ENCODE measurements at places on chromosomes 1 and 21. TPM values are rescaled to one million over a fixed set of nuclear protein-coding genes. Genes with fewer than 3 reads are reported as not detected.

GRCh38 chr21:32392880-32393676 is at the start of gene URB1:
Gene URB1, minus strand, starts transcription at chr21:32393012. Its CDS starts 102 bp downstream, at chr21:32392910.
- DNase-seq, result peak; percentile 75

GRCh38 chr1:211738691-211739301 is 63.4 kb upstream of the NEK2 start:
- no peak for DNase-seq

GRCh38 chr1:25647863-25648262 is 31.3 kb downstream of the MAN1C1 start:
- DNase-seq, result no peak

TAS1R3 gene
- 0.64 TPM for total RNA-seq

- no peak for DNase-seq
These were observed 76.9 kb upstream of the NEK2 start for GRCh38 chr1:211752317-211752716.

PRKAA2 gene
- 4.9 TPM for total RNA-seq

CFHR3 gene
- total RNA-seq, result 0.86 TPM

DNA sequence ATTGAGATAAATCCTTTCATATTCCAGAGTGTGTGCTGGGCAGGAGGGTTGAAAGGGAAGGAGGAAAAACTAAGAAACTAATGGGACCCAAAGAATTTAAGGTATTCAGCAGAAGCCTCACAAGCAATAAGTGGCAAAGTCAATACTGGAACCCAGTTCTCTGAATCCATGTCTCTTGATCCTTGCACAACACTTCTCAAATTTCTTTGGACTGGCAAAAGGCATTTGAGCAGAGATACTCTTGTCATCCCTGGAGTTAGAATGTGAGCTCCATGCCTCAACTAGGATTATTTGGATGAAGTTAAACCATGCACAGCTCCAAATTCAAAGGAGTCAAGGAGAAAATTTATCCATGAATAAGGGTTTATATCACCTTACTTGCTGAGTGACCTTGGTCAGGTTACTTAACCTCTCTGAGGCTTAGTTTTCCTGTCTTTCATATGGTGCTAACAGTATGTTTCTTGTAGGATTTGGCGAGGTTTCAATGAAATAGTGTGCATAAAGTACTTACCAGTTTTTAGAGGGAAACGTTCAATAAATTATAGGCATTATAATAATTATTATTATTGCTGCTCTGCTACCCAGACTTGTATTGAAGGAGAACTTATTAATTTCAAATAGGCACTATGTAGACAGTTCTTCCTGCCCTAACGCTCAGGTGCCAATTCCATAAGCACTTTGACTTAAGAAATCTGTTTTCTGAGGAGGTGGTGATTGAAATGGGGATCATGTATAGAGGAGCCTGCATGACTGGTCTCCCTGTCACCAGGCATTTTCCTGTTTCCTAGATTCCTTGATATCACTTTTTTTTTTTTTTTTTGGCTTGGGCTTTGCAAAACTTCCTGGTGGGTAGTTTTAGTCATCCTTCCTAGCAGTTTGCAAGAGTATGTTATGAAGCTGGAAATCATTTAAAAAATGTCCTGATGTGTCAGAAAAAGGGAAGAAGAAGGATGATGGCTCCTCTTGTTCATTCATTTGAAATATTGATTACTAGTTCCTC is 125.0 kb upstream of the JUN start:
- no peak for DNase-seq

- no peak for DNase-seq
These were observed 54.2 kb downstream of the IFI44 start for GRCh38 chr1:78703806-78704205.

KCNJ9 gene
- total RNA-seq, result 0.11 TPM

TGFB2 gene
- total RNA-seq, result 11.4 TPM

DNA sequence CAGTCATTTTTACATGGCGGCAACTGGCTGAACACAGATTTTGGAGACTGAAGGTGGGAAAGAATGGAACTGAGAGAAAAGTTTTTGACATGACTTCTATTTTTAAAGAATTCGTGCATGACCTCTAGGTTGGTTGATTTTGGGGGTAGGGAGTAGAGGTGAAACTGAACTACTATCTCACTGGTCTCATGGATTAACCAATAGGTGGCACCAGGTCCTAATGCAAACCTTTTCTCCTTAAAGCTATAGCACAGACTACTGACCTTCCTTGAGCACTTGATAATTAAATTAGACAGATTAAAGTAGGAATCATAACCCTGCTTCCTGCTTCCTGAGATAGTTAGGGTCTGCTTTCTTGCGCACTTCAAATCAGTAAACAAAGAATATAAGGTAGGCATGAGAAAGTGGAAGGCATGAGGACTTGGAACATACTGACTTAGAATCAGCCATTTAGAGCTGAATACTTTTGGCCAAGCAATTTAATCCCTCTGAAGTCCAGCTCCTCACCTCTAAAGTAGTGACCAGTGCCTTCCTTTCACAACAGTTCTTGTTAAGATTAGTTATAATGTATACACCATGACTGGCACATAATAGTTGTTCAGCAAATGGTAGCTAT is 206.0 kb downstream of the CENPF start:
- DNase-seq, result no peak

DNA sequence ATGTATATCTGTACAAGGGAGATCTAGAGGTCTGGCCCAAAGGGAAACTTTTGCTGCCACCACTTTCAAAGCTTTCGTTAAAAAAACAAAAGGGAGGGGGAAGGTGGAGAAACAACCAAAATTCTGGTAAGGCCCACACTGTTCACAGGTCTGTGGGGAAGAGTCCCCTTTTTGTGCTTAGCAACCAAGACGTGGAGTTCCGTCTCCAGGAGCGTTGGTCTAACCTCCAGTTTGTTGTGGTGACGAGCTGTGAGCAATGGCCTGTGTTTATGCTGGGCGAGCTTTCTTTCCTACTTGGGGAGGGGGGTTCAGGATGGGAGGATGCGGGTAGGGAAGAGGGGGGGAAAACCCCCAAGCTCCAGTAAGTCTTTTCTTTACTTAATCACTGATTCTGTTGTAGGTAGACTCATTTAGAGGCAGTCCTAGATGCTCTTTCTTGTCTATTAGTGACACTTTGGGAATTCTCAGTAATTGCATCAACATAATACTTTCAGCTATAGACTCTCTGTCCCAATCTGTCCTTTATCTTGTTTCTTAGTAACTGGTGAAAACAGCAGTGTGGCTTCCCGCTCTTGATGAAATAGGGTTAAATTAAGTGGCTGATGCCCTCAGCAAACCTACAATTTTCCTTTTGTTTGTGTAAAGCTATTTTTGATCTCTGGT is 1.5 kb downstream of the HIPK1 start:
- no peak for DNase-seq

DNA sequence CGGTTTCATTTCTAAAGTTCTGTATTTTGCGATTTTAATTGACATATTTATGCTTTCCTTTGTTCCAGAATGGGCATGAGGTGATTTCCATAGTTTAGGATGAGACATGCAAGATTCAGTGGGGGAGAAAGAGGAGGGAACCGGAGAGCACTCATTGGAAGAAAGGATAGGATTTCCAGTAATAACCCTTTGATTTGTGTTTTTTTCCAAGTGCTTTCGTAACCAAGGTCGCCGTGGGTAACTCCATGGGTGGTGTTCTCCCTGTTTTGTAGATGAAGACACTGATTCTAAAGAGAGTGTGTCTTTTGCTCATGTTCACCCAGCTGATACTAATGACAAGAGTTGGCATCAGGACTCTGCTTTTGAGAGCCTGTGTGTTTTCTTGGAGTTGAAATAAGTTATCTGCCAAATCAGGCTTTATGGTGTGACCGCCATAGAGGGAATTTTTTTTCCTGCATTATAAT is 170.1 kb downstream of the DHRS3 start:
- DNase-seq, result no peak

LCE3E gene
- total RNA-seq, result not detected

AVPR1B gene
- not detected for total RNA-seq

GJA9 gene
- total RNA-seq, result not detected

Measured in neural crest cell (in vitro differentiated cells).